Dorsolateral prefrontal cortex (tissue), 122 donors: ENCODE measurements at places on chromosomes 6 and 20.

GRCh38 chr6:106630366-106630765 is 988 bp downstream of the QRSL1 start:
- no peak for DNase-seq

- no peak for DNase-seq
Measured at GRCh38 chr6:54876365-54876764, 29.8 kb downstream of the FAM83B start.

GRCh38 chr20:53826597-53827291 is 233.1 kb upstream of the ZNF217 start:
- DNase-seq, result no peak

- no peak for DNase-seq
Measured at GRCh38 chr6:26536571-26537159, 1.5 kb upstream of the HMGN4 start.

DNA sequence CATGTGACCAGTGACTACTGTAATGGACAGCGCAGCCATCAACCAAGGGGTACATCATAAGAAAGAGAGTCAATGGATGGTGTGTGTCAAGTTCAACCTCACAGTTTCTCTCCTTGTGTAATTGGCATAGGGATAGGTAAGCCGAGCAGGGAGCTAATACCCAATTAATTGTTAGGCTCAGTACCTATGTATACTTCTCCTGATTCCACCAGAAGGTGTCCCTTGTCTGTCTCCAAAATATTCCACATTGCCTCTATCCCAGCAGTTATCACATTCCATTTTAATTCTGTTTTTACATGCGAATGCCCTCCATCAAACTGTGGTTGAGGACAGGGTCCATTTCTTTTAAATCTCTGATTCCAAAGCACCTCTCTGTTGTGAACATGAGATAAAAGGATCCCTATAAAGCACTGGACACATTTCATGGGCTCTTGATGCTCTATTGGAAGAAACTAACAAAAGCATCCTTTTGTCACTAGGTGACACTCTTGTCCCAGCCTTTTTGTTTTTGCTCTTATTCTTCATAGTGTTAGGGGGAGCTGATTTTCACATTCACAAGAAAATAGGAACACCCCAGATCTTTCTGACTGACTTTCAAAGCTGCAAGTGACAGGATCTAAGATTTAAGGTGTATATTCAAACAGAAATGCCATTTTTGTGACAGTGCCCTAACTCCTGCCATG is 38.9 kb downstream of the FBXO9 start:
- DNase-seq, result no peak

GRCh38 chr6:142304241-142304640 is 2.4 kb downstream of the ADGRG6 start:
- no peak for DNase-seq

DNA sequence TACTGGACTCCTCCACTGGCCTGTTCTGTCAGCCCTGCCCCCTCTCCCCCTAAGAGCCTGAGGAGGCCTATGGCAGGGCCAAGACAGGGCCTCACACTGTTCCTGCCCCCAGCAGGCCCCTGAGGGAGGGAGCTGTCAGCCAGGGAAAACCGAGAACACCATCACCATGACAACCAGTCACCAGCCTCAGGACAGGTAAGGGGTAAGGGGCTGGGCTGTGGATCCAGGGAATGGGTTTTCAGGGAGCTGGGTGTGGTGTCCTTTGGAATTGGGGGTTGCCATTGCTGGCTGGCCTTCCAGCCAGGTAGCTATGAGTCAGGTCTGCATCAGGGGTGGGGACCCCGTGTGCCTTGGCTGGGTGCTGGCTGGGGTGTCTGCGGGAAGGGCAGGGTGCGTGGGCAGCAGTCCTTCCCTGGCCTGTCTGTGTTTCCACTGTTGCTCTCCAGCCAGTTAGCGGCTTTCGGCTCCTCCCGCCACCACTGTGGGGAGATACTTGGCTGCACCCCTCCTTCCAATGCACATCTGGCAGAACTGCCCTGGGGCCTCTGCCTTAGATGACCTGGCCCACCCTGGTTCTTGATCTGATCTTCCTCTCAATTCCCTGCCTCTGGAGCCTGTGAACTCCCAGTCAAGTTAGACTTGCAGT is 3.9 kb downstream of the SLC29A1 start:
- no peak for DNase-seq

DNA sequence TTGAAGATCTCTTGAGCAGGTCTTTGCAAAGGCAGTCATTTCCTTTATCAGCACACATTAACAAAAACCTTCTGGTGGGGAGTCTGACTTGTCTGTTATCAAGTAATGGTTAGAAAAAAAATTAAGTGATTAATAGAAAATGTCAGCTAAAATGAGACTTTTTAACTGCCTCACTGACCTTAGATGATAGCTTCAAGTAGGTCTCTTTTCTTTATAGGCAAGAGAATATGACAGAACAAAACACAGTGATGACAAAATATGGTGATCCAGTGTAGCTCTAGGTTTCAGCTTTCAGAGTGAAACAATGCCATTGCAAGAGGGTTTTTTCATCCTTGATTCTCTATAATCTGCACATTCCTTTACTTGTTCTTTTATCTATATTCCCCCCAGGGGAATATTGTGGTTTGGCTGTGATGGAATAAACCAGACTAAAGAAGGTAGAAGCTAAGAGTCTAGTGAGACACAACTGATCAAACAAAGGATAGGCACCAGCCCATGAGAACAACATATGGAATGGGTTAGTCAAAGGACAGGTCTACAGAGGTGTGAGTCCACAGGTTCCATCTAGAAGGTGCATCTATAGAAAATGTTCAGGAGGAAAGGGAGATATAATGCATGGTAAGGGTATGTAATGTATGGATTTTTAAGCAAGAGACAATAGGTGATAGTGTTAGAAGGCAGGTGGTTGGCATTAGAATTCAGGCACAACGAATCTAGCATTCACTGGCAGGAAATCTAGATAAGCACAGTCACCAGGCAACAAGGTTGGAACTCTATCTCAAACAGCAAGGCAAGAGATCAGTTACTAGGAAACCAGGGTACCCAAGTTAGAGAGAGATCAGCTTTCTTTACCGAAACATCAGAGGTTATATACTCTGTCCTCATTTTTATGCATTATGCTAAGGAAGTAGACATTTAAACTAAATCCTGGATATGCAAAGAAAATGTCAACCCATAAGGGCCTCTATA is 228.9 kb upstream of the SMLR1 start:
- no peak for DNase-seq

- no peak for DNase-seq
Measured at GRCh38 chr6:149918151-149918905, 4.6 kb downstream of the RAET1G start.

DNA sequence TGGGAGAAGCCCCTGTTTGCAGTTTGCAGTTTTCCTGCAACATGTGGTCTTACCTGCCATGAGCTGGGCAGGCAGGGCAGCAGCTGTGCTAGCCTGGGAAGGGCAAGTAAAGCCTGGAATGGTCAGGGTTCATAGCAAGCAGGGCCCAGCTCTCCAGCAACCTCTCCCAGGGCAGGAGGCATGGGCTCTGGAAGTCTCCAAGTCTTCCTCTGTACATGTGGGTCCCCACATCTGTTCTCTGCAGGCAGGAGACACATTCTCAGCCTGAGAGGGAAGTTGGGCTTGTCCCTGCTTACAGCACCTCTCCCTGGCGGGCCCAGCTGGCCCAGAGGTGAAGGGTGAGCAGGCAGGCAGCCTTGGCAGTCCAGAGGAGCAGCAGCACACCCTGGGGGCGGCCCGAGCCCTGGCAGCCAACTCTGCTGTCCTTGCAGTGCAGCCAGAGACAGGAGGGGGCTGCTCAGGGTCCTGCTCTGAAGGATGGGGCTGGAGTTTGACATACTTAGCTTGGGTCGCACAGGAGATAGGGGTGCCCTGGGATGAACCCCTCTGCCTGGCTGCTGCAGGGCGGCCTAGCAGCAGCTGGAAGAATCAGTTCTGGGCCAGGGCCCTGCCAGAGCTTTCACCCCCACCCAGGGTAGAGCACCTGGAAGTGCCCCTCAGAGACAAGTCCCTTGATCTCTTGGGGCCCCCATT is 176.0 kb downstream of the MRPL14 start:
- DNase-seq, result no peak

- DNase-seq, result no peak
Measured at GRCh38 chr6:111776236-111777221, 96.7 kb downstream of the FYN start.

GRCh38 chr6:169008641-169009257 is 244.9 kb downstream of the THBS2 start:
- no peak for DNase-seq

- DNase-seq, result no peak
Measured at GRCh38 chr20:38434301-38434741, 807 bp downstream of the SNHG17 start.

- no peak for DNase-seq
Measured at GRCh38 chr20:54345821-54346220, 129.6 kb upstream of the DOK5 start.

- no peak for DNase-seq
Measured at GRCh38 chr6:157789297-157789696, 33.7 kb upstream of the SNX9 start.

DNA sequence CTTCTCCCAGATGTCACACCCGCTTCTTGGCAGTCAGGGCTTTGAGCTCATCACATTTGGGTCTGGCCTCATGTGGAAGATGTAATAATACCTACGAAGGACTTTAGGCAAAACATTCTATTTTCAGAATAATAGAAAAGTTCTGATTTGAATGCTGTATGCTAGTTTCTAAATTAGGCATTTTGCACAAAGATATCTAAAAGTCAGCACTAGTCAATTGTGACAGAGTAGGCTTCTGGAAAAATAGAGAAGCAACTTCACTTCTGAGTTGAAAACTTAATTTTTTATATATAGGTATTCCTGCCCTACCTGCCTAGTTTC is 38.3 kb upstream of the CD2AP start:
- no peak for DNase-seq

DNA sequence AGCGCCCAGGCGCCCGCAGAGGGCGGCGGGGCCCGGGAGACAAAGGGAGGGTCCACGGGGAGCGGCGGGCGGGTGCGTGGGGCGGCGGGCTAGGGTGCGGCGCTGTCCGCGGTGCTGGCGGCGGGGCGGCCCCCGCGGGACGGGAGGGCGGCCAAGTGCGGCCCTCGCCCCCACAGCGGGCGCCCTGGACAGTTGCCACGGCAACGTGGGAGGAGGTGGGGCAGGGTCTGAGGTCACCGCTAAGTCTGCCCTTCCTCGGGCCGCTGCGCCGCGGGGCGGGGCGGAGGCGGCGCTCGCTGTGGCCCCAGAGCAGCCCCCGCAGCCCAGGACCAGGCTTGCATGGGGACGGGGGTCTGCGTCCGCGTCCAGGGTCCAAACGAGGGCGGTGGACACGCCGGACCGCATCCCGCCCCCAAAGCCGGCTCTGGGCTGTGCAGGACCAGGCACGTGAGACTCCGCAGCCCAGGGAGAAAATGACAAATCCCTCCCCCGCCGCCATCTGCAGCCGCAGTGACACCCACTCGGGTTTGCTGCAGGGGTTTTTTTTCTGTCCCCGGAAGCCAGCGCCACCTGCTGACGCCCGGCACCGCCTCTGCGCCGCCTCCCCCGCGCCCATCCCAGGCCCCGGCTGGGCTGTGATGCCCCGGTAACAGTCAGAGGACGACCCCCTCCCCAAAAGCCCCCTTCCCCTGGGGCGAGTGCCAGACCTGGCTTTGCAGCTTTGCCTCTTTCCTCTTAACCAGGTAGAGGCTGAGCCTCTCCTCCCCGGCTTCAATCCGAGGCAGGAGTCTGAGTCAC is 36.8 kb downstream of the YTHDF1 start:
- peak; percentile 79 for DNase-seq

DNA sequence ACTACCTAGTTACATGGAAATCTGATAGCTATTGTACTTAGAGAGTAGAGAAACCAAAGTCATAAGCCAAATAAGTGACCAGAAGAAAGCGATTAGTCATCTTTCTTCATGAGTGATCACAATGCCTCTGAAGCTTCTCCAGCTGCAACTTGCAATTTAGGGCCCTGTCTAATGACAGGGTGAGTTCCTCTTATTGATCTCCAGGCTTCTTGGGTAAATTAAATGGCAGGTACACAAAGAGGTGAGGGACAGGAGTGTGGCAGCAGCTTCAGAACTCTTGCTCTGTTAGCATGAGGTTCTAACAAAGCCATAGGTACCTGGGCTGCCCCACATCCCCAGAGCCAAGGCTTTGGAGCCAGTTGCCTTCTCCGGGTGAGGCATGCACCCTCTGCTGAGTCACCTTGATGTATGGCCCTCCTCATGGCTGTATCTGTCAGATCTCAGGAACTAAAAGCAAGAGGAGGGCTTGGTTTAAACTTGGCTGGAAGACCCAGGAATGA is 60.8 kb downstream of the PRDM1 start:
- no peak for DNase-seq

DNA sequence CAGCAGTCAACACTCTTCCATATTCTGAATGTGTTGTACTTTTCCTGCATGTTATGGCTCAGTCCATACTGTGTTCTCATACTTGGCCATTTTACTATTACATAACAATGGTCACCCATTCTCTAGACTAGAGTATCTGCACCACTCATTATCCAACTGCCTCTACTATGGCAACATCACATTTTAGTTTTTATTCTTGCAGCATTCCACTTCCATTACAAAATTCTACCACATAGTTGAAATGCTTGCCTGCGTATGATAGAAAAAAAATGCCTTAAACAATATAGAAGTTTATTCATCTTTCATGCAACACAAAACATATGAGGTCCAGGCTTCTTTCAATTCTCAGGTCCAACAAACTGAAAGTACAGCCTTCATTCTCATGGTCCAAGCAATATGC is 128.0 kb downstream of the TENT5A start:
- DNase-seq, result no peak

DNA sequence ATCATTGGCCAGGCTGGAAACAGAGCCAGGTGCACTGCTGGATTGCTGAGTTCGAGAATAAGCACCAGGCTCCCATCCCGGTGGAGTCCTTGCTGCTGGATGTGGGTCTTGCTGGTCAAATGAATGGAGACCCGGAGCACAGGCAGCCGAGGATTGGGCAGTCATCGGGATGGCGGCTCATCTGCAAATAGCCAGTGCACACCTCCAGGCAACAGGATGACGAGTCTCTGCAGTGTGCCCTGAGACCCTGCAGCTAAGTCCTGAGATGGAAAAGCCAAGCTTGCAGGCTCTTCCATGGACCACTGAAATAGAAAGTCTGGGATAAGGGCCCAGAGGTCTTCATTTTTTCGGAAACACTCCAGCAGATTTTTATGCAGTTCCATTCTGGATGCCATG is 143.5 kb downstream of the WDR27 start:
- no peak for DNase-seq

- no peak for DNase-seq
Measured at GRCh38 chr6:38996676-38997075, 51.9 kb upstream of the GLP1R start.

DNA sequence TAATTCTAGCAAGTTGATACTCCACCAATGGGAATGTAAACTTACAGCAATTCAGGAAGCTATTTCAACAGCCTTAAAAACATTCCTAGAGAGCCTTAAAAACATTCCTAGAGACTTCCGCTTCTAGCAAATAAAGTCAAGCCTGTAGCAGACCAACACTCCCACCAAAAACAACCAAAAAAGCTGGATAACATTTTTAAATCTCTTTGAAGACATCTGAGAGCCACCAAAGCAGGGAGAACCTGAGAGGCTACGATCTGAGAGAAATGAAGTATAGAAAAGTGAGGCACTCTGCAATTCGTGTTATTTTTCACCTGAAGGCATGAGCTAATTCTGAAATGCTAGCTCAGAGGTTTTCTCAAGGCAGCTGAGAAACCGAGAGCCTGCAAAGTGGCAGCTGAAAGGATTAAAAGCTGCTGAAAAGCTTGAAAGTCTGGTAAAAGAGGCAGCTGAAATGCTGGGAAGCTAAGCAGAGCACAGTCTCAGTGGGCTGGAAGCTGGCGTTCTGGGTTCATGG is 20.9 kb downstream of the GPR63 start:
- no peak for DNase-seq
